ENCODE measurements at places on chromosomes 7 and 10.

GRCh38 chr10:4519658-4520402 lies 306.2 kb upstream of the AKR1E2 start:
- no peak for DNase-seq

DNA sequence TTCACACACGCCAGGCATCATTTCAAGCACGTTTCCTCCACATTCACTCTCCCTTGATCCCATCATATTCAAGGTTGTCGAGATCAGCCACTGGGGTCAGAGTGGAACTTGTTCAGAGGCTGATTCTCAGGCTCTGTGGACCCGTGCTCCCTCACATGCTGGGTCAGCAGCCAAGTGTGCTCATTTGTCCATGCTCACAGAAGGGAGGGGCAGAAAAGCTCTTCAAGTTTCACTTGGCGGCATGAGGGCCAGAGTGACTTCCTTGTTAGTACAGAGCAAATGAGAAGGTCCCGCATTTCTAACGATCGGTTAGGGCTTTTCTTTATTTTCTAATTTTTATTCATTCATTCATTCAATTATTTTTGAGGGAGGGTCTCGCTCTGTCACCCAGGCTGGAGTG lies 82.2 kb downstream of the EBLN1 start:
- DNase-seq = no peak

GRCh38 chr7:72249106-72249505 lies 163.0 kb downstream of the CALN1 start:
- DNase-seq = no peak

- no peak for DNase-seq
These were observed 88.9 kb upstream of the GTF2I start for GRCh38 chr7:74568658-74569057.

- no peak for DNase-seq
These were observed 985.2 kb upstream of the C7orf33 start for GRCh38 chr7:147605323-147605722.

DNA sequence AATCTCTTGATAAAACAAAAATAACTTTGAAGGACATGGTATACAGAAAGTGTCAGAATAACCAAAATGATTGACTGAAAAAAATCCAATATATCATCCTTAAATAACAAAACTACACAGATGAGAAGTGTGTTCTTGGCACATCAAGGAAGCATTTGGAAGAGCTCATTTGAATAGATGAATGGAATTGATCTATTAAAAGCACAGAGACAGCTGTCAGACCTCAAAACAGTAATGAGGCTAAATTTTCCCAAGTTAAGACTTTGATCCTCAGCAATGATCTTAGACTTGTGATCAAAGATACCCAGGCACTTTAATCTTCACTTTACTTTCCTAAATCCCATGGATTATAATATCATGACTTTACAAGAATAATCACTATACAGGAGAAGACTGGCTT lies 395.4 kb upstream of the NFE2L3 start:
- DNase-seq = no peak

GRCh38 chr10:77313066-77313750 lies 324.4 kb downstream of the KCNMA1 start:
- no peak for DNase-seq

- DNase-seq = no peak
These were observed 63.0 kb downstream of the NEURL1 start for GRCh38 chr10:103556383-103557007.

- no peak for DNase-seq
These were observed 457.6 kb downstream of the SEMA3D start for GRCh38 chr7:84729284-84729683.

DNA sequence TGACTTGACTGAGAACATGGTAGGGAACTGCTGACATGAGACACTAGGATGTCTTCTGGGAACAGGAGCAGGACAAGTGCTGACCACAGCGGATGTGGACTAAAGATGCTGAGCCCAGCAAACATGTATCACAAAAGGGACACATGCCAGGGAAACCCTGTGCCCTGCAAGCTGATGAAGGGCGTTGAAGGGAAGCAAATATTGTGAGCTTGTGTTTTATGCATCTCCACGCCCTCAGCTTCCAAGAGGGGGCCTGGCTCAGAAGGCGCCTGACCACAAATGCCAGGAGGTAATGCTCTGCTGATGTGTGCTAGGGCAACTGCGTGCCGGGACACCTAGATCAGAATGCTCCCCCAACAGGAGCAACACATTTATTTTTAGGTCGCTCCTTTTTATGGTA lies 207.3 kb downstream of the CXCL12 start:
- DNase-seq = no peak

GRCh38 chr10:28410420-28411135 lies 107.7 kb upstream of the MPP7 start:
- DNase-seq = no peak

DNA sequence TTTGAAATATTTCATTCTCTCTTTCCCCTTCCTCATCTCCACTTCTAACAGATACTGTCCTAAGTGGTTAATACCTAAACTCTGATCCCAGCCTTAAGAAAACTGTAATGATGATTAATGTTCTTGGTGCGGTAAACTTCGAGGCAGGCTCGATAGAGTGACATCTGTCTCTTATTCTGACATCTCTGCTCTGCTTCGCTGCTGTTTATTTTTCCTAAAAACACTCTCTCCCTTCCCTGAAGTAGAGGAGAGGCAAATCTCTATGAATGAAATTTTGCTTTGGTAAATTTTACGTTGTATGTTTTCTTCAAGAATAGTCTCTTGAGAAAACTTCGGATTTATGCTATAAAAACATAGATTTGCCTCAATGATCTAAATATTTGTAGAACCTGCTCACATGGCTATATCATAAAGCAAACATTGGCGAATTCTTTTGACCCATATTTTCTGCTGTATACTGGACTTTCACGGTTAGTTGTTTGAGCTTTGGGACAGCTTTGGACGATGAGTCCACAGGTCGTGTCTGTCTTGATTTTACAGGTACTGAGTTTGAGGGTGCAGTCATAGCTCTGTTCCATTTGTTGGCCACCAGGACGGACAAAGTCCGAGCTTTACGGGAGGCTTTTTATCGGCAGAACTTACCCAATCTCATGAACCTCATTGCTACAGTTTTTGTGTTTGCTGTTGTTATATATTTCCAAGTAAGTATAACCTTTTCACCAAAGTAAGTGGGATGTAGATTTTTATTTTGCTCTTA lies 27.1 kb downstream of the SEC61A2 start:
- no peak for DNase-seq

GRCh38 chr10:80694930-80695329 lies 157.2 kb downstream of the SH2D4B start:
- no peak for DNase-seq

DNA sequence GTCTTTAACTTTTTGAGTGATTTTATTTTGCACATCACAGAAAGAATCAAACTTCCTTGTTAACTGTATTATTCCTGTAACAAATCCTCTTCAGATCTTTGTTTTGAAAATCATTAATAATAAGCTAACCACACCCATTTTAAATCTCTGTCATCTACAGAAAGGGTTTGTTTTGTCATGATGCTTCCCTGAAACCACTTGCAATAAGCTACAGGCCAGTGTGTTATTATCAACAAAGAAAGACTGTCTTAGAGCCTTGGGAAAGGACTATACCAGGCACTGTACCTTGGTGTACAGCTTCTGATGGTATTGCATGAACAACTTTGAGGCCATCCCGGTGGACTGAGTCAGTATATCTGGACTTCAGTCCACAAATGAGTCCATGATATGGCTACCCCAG lies 145.3 kb upstream of the FAM3C start:
- no peak for DNase-seq

DNA sequence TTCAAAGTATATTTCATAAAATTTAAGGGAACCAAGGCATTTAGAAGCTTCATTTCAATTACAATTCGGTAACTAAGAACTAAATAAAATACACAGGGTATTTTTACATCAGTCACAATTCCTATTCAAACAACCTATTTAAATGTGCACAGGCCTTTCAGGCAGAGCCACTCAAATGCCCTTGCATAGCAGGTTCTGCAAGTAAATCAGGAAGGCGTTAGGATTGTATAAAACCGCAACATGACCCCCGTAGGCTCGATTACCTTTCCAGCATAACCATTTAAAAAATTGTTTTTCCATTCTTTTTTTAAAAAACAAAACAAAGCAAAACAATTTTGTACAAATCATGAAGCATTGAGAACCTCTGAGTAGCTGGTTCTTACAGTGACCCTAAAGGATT lies 289.9 kb upstream of the SP8 start:
- DNase-seq = peak; percentile 10

- peak; percentile 26 for DNase-seq
These were observed 74.0 kb downstream of the POU6F2 start for GRCh38 chr7:39051707-39052106.

GRCh38 chr10:32112055-32112454 lies 55.8 kb upstream of the KIF5B start:
- DNase-seq = no peak

- no peak for DNase-seq
These were observed 94.2 kb upstream of the IGFBP3 start for GRCh38 chr7:46015107-46015868.

DNA sequence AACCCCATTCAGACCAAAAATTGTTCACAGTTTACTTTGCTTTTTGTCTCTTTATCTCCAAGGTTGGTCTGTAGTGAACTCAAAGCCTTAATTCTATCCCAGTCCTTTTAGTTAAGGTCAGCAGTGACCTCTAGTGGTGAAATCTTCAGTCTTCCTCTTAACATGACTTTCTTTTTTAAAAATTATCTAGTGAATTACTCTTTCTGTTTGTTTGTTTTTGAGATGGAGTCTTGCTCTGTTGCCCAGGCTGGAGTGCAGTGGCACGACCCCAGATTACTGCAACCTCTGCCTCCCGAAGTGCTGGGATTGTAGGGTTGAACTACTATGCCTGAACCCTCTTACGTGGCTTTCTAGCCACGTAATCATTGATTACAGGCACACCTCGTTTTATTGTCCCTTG lies 25.0 kb downstream of the ZNF487 start:
- peak; percentile 63 for DNase-seq

- no peak for DNase-seq
These were observed 472 bp downstream of the RASSF4 start for GRCh38 chr10:44960088-44960460.

GRCh38 chr10:2992401-2993198 lies 74.7 kb upstream of the PFKP start:
- no peak for DNase-seq

GRCh38 chr10:89338713-89339112 lies 10.9 kb downstream of the IFIT3 start:
- DNase-seq = no peak

DNA sequence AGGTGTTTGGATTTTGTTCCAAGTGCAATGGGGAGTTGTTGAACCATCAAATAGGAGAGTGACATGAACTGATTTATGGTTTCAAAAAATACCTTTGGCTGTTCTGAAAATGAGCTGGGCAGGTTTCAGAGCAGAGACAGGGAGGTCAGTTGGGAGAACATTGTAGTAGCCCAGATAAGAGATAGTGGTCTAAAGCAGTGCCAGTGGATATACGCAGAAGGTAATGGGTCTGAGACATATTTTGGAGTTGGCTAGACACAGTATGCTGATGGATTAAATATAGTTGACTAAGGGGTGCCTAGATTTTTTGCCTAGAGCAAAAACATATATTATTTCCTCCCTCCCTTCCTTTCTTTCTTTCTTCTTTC lies 21.3 kb upstream of the CDK14 start:
- DNase-seq = no peak

GRCh38 chr10:97058521-97058920 lies 127.2 kb downstream of the SLIT1 start:
- no peak for DNase-seq

GRCh38 chr7:134899729-134900128 lies 86.6 kb upstream of the AGBL3 start:
- DNase-seq = no peak

DNA sequence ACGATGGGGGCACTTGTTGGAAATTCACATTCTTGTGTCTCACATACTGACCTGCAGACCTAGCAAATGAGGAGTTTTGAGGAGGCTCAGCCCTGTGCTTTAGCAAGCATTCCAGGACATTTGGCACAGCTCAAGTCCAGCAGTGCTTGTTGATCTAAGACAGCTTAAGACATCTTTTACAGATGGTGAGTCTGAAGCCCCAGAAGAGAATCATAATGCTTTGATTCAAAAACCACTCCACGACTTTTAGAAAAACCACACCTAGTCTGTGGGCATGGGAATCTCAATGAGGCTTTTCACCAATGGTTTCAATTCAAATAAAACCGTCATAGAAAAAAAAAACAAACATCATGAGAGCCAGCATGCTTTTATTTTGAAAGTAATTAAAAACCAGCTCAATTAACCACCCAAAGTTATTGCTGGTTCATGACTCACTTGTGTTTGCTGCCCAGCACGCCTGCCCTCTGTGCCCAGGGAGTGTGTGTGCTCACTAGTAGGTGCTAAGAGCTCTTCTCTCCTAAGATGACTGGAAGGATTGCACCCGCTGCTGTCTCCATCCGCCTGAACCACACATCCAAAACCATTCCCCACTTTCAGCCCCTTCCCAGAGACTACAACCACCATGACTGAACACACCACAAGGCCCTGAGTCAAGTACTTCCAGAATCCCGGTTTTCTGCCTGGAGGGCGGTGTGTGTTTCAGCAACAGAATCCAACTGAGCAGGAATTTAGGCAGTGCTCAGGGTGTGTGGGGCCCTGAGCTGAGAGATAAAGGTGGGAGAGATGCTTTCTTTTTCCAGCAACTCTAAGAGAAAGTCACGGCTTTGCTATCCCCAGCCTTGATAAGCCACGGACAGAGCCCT lies 130.2 kb upstream of the ADAM12 start:
- no peak for DNase-seq

GRCh38 chr10:118827466-118828155 lies 72.8 kb upstream of the CACUL1 start:
- DNase-seq = no peak

DNA sequence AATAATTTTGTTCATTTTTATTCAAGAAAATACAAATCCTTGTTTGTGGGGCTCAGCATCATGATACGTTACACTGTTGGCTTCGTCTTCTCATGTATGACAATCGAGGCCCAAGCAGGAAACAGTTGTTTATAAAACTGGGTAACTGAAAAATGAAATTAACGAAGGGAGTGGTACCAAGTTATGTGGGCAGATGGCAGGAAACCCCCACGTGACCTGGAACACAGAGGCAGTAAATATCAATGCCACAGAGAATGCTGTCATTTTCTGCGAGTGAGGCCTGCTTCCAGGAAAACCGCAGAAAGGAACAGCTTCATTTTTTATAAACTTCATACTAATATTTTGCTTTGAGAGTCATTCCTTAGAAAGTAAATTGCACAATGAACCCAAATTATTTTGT lies 201.0 kb upstream of the ADARB2 start:
- DNase-seq = no peak

Measured in NCI-H2081 (cell line).